Neuronal stem cell (in vitro differentiated cells): ENCODE measurements at places on chromosomes 7 and 10.

- no peak for DNase-seq
- no peaks in the 10 kb centered on the region for H3K4me1 ChIP-seq
- no peaks in the 10 kb centered on the region for H3K36me3 ChIP-seq
- H3K4me3 ChIP-seq = no peak overlapping the region
- H3K27me3 ChIP-seq = no peaks in the 10 kb centered on the region
Measured at GRCh38 chr7:113550966-113551365, 367.8 kb downstream of the PPP1R3A start.

DNA sequence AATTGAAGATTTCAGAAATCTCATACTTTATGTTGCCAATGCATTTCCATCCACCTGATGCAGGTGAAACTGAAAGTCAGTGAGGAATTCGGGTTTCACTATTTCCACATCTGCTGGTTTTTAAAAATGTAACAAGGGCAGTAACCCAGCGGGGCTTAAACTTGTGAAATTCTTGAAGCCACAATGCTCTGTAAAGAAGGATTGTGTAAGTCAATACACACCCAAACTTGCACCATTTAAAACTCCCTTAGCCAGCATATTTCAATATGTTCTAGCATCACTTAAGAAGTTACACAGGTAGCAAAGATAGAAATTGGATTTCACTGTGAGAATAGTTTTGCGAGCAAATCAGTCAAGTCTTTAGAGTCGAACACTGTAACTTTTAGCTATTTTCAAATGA lies 386.1 kb downstream of the PLXDC2 start:
- H3K4me3 ChIP-seq = no peak overlapping the region
- no peak for DNase-seq
- no peaks in the 10 kb centered on the region for H3K27me3 ChIP-seq
- H3K27ac ChIP-seq = no peak overlapping the region
- no peaks in the 10 kb centered on the region for H3K36me3 ChIP-seq

DNA sequence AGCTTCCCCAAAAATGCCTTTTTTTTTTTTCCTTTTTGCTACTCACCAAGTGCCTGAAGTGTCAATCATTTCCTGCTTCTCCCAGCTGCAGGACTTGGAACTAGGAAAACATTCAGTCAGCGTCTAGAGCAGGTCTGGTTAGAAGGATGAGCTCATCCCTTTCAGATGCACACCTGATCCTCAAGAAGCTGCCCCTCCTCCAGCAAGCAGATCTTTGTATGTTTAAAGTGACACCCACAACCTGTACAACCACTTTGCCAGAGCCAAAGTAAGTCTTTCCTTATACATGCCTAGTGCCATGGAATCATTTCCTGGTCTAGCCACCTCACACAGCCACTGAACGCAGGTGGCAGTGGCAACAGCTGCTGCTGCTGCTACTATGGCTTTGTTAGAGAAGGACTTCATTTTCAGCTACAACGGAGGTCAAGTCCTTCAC lies 10.4 kb upstream of the USP54 start:
- peaks cover 14% of the 10 kb centered on the region for H3K36me3 ChIP-seq
- no peak for DNase-seq
- no peak overlapping the region for H3K4me3 ChIP-seq
- H3K27ac ChIP-seq = no peak overlapping the region
- peaks cover 3% of the 10 kb centered on the region for H3K4me1 ChIP-seq

DNA sequence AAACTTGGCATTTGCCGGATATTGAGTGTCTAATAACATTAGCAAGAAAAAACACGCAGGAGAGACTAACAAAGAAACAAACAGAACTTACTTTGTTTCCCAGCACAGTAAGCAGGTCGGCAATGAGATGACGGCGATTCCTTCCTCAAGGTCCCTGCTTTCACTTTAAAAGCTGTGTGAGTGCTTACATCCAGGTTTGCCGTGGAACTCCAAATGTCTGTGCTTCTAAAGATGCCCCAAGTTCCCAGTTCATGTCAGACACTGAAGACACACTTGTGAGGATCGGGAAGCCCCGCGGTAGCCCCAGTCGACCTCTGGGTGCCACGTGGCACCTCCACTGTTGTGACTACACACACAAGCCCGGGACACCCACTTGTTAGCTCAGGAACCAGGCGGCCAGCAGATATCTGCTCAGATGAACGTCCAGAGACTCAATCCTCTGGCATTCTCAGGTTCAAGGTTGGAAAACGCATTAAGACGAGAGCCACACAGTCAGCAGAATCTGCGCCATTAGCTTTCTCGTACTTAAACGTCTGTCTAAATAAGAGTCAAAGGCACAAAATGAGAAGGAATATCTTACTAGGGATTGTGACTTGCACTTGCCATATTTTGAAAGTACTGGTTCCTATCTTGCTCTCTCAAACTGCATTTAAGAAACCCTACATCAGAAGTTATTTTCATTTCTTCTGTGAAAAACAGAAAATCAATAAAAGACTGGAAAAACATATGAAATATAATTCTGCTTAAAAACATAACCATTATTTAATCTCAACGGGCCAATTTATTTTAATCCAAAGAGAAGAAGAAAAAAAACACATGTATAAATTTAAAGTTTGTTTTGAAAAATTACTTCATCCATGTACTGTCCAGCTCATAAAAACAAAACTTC lies 207.6 kb upstream of the KLF14 start:
- H3K4me3 ChIP-seq = no peak overlapping the region
- no peaks in the 10 kb centered on the region for H3K36me3 ChIP-seq
- H3K27ac ChIP-seq = no peak overlapping the region
- H3K4me1 ChIP-seq = peaks cover 12% of the 10 kb centered on the region
- H3K27me3 ChIP-seq = no peaks in the 10 kb centered on the region

DNA sequence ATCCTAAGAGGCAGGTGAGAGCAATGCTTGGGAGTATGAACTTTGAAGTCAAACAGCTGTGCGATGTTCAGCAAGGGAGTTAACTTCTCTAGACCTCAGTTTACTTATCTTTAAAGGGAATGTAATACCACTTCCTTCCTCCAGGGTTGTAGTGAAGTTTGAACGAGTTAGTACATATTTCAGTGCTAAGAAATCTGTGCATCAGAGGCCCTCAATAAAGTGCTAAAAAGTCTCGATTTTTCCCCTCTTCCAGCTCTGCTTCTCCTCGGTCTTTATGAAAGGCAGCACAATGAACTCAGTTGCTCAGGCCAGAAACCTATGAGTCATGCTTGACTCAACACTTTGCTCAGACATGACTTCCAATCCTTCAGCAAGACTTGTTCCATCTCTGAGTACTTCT lies 418.9 kb downstream of the MDFIC start:
- H3K4me3 ChIP-seq = no peak overlapping the region
- H3K36me3 ChIP-seq = no peaks in the 10 kb centered on the region
- no peaks in the 10 kb centered on the region for H3K4me1 ChIP-seq

DNA sequence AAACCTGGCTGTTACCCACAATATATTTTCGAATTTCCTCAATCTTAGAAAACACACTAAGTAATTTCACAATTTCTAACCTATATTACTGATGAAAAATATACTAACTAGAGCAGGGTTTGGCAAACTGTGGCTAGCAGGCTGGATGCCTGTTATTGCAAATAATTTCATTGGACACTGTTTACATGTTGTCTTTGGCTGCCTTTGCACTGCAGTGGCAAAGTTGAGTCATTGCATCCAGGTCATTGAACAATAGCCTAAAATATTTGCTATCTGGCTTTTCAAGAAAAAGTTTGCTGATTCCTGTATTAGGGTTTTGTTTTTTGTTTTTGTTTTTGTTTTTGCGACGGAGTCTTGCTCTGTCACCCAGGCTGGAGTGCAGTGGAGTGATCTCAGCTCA lies 47.2 kb downstream of the KIF11 start:
- H3K4me3 ChIP-seq = no peak overlapping the region
- no peak for DNase-seq
- no peaks in the 10 kb centered on the region for H3K27me3 ChIP-seq
- peaks cover 96% of the 10 kb centered on the region for H3K36me3 ChIP-seq
